Osteocyte (in vitro differentiated cells): ENCODE measurements at places on chromosomes 2 and 18. TPM values are rescaled to one million over a fixed set of nuclear protein-coding genes. Genes with fewer than 3 reads are reported as not detected.

DNA sequence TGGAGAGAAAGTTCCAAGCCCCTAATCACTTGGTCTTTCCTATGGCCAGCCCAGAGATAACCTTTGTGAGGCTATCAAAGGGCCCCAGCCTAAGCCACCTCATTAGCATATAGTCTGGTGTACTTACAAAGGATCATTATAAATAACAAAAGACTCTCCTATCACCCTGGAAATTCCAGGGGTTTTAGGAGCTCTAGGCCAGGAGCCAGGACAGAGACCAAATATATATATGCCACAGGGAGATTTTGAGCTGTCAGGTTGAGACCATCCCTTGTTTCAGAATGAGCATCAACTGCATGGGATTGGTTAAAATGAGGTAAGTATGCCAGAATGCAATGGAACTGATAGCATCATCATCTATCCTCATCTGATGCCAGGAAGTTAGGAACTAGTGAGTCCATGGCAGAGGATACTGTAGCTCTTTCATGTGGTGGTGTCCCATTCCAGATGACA, 32.1 kb upstream of the CHRNA1 start:
- DNase-seq, result no peak

- peak; percentile 83 for DNase-seq
These were observed 34.9 kb upstream of the GPC1 start for GRCh38 chr2:240400371-240401161.

GRCh38 chr2:164881524-164881923, 39.9 kb upstream of the COBLL1 start:
- DNase-seq, result no peak

DNA sequence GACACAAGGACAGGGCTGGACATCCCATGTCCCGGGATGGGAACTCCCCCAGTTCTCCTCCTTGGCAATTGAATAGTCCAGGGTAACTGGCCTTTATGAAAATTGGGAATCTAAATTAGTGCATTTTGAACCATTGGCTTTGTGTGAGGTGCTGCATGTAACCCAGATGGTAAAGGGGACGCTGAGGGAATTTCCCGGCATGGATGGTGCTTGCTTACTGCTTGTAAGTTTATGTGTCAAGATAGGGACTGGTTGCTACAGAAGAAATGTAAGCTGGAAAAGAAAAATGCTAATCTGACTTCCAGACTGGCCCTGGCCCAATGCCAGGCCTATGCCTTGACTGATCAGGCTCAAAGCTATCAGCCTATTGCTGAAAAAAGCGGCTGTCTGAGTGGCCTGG, 1096.7 kb upstream of the DDX18 start:
- no peak for DNase-seq

- no peak for DNase-seq
These were observed 208.2 kb downstream of the SPP2 start for GRCh38 chr2:234258562-234259141.

DNA sequence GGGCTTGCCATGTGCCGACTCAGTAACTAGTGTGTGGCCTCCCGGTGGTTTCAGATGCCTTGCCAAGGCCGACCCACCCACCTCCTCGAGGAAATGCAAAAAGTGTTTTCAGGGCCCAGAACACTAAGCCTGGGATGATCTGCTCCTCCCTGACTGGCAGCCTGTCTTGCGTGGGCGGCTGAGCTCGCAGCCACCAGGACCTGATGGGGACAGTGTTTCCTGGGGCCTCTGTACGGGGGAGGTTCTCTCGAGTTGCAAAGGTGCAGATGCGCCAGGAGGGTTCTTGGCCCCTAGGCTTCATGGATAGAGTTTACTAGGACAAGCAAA, 85.2 kb downstream of the GLI2 start:
- no peak for DNase-seq

DNA sequence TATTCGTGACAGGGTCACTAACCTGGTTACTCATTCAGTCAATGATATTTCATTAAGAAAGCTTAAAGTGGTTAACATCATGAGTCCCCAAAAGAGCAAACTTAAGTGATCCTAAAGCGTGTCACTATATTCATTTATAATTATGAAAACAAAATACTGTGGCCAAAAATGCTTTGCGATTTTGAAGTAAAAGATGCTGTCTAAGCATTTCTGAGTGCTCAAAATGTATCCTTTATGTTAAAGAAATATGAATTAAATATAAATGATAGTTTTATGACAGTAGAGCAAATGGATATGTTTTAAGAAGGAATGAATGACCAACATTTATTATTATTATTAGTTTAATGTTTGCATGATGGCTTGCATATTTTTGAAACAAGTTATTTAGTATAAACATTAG, 72.6 kb upstream of the CDC42EP3 start:
- no peak for DNase-seq

DNA sequence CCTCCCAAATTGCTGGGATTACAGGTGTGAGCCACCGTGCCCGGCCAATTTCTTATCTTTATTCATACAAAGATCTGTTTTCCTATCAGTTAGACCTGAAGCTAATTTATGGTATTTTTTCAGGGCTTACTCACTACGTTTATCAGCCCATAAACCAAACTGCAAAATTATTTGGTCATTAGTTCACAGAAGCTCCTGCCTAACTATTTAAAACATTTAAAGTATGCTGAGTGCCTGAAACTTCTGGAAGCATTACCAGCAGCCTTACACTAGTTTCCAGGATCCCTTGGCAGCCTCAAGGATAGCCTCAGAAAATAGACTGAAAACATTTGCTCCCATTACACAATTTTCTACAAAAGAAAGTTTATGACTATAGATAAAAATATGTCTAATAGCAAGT, 68.8 kb downstream of the GALNT13 start:
- DNase-seq, result no peak

Gene CHRNG
- not detected in 2 replicates for total RNA-seq

Gene SIX3
- not detected in 2 replicates for total RNA-seq

Gene CTNNA2
- not detected in 2 replicates for total RNA-seq

Gene C2orf78
- not detected in 2 replicates for total RNA-seq

Gene ALLC
- total RNA-seq, result not detected in 2 replicates

Gene CYP27A1
- total RNA-seq, result 3.2 and 4.1 TPM in 2 replicates
